T-helper 2 cell (primary cell): ENCODE measurements at places on chromosomes 5 and 9.

DNA sequence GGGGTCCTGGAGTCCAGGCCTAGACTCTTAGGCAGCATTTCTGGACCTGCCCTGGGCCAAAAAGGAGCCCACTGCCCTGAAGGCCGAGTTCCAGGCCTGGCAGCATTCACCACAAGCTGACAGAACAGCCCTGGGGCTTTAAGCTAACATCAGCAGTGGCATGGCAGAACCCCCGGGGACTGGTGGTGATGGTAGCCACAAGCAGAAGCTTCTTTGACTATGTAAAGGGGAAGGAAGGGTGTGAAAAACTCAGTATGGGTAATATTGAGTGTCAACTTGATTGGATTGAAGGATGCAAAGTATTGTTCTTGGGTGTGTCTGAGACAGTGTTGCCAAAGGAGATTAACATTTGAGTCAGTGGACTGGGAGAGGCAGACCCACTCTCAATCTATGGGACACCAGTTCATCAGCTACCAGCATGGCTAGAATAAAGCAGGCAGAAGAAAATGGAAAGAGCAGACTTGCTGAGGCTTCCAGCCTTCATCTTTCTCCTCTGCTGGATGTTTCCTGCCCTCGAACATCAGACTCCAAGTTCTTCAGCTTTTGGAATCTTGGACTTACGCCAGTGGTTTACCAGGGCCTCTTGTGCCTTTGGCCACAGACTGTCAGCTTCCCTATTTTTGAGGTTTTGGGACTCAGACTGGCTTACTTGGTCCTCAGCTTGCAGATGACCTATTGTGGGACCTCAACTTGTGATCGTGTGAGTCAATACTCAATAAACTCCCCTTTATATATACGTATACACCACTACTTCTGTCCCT, 661.0 kb upstream of the C9orf72 start:
- no peak for DNase-seq

- DNase-seq: no peak
These were observed 10.3 kb downstream of the LPCAT1 start for GRCh38 chr5:1513326-1514026.

GRCh38 chr9:34948451-34948850, 9.6 kb upstream of the PHF24 start:
- DNase-seq: no peak

DNA sequence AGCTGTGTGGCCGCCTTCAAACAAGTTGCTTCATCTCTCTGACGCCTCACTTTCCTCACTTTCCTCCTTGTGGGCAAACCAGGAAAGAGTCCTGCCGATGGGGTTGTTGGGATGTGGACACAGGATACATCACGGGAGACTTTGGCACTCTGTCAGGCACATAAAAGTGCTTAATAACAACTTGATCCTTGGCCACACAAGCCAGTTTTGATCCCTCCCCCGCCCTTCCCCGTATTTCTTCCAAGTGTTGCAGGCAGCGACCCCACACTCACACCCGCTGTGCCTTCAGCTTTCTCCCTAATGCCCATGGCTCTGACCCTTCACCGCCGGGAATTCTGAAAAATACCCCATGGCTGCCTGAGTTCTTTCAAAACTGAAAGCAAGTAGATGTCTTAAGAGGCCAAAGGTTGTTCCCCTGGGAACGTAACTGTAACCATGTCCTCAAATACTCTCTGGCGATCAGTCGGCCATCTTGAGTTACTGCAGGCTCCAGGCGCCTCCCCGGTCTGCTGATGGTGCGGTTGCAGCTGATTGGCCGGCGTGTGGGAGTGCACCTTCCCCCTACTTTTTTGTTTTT, 59.8 kb downstream of the ARHGEF37 start:
- no peak for DNase-seq
